ENCODE measurements at places on chromosomes 13 and 19.
A peak's percentile ranks its signal among the peaks of the same experiment; 100 is the strongest.

GRCh38 chr13:91278888-91279287 lies 68.6 kb upstream of the MIR17HG start:
- DNase-seq: no peak

DNA sequence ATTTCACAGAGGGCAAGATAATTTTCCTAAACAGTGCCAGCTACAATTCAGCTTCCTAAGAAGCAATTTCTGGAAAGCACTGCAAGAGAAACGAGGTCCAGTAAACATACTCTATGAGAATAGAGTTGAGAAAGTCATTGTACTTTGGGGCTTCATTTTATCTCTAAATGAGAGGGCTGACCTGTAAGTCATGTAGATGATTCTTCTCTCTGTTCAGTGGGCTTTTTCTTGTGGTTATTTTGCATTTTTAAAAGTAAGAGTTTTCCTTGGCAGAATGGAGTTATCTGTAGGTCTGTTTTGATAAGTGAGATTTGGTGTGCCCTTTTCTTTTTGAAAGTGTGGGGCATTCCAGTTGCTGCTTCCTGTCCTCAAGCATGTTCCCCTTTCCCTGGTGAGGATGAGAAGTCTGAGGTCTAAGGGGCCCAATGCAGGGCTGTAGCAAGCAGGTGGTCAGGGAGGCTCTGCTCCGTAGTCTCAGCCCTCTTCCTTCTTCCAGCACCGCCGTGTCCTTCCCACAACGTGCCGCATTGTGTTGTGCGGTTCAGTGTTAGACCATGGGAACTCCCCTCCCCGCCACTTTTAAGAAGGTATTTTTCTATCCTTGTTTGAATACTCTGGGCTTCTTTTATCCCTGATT lies 86.3 kb downstream of the ARHGEF7 start:
- peak; percentile 39 for DNase-seq

GRCh38 chr19:10643968-10644259 lies 10.2 kb upstream of the ILF3 start:
- no peak for DNase-seq

DNA sequence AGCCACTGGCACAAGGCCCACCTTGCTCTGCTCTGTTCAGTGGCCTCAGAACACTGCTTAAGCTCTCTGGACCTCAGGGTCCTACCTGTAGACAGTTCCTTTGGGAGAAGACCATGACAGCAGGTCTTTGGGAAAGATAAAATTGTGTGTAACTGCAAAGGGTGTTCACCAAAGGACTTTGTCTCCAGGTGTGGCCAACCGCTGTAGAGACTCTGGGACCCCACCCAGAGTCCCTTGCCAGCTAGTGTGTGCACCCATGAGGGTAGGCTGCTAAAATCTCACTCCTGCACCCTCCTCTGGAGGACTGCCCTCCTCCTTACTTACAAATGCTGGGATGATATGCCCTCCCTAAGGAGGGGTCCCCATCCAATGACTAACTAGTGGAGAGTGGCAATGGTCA lies 211.2 kb downstream of the TSHZ3 start:
- DNase-seq: no peak

GRCh38 chr19:2659856-2660432 lies 42.5 kb downstream of the GNG7 start:
- DNase-seq: no peak

GRCh38 chr19:14510311-14511228 lies 7.6 kb downstream of the DNAJB1 start:
- DNase-seq: peak; percentile 53

- no peak for DNase-seq
Measured at GRCh38 chr13:20221772-20222171, 10.3 kb downstream of the GJB6 start.

GRCh38 chr13:83732755-83733154 lies 149.5 kb downstream of the SLITRK1 start:
- DNase-seq: no peak

- DNase-seq: peak; percentile 31
Measured at GRCh38 chr13:99404005-99404755, 97.0 kb upstream of the GPR183 start.

DNA sequence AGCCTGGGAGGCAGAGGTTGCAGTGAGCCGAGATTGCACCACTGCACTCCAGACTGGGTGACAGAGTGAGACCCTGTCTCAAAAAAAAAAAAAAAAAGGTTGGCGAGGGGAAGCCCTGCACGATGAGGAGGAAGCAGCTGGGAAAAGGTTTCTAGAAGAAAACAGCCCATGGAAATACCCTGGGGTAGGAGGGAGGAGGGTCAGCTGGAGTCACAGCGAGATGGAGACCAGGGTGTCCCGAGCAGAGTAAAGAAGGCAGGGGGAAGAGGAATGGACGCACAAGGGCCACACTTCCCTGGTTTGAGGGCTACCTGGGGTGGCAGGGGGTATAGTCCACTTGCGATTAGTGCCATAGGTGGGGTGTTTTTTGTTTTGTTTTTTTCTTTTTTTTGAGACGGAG lies 6.4 kb downstream of the KANK3 start:
- no peak for DNase-seq

DNA sequence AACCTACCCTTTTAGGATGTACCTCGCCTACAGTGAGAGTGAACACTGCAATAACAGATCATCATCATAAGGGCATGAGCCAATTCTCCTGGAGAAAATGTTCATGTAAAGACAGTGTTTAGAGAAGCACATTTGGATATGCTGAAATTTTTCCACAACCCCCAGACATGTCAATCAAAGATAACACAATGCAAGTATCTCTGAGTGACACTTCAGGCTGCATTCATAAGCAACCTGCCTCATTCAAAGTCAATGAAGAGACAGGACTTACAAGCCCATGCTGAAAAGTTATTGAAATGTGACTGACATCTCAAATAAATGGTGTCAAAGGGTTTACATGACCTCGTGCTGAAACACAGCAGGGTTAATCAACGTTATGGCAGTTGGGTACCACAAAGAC lies 102.0 kb downstream of the PCDH9 start:
- no peak for DNase-seq

GRCh38 chr13:109990296-109990695 lies 203.9 kb upstream of the IRS2 start:
- no peak for DNase-seq

GRCh38 chr13:77696006-77696878 lies 1.2 kb upstream of the SLAIN1 start:
- DNase-seq: no peak

- DNase-seq: no peak
Measured at GRCh38 chr13:93289842-93290241, 63.2 kb downstream of the GPC6 start.

- peak; percentile 62 for DNase-seq
Measured at GRCh38 chr19:42250666-42251531, 4.0 kb downstream of the ERF start.

GRCh38 chr13:71634602-71635443 lies 232.2 kb downstream of the DACH1 start:
- no peak for DNase-seq

GRCh38 chr19:21269813-21270212 lies 59.4 kb downstream of the ZNF708 start:
- no peak for DNase-seq

GRCh38 chr19:33288666-33289065 lies 13.7 kb downstream of the CEBPA start:
- DNase-seq: no peak

- no peak for DNase-seq
Measured at GRCh38 chr19:2288338-2288817, 6.4 kb upstream of the PEAK3 start.

- no peak for DNase-seq
Measured at GRCh38 chr19:19487077-19487949, 28.0 kb downstream of the TSSK6 start.

DNA sequence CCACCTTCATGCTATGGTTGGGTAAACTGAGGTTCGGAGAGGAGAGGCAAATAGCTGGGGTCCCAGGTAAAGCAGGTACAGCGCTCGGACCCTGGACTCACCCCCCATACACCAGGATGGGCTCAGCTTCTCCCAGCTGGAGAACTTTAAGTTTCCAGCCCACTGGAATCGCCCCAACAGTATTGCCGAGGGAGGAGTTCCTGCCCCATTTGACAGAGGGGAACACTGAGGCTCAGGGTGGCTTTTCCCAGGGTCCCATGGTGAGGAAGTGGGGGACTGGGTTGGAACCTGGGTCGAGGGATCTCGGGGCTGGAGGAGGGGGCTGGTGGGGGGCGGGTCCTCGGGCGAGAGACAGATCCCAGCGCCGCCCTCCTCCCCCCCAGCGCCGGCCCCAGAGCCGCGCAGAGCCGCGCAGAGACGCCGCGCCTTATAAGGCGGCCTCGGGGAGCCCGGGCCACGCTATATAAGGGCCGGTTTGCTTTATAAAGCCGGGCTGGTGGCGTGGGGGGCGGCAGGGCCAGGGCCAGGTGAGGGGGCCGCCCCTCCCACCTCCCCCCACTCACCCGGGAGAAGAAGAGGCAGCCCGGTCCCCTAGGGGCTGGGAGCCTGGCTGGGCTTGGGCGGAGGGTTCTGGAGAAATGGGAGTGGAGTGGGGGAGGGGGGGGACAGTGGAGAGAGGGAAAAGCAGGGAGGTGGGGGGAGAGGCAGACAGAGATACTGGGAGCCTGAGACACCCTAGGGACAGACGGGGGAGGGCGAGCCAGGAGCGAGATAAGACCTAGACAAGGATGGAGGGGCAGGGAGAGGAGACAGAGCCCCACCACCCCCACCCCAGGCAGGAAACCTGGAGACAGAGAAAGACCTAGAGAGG lies 1.1 kb downstream of the CNN1 start:
- DNase-seq: no peak

GRCh38 chr13:40440990-40441820 lies 225.2 kb downstream of the FOXO1 start:
- DNase-seq: no peak

- DNase-seq: no peak
Measured at GRCh38 chr19:29378543-29379080, 147.2 kb upstream of the VSTM2B start.

DNA sequence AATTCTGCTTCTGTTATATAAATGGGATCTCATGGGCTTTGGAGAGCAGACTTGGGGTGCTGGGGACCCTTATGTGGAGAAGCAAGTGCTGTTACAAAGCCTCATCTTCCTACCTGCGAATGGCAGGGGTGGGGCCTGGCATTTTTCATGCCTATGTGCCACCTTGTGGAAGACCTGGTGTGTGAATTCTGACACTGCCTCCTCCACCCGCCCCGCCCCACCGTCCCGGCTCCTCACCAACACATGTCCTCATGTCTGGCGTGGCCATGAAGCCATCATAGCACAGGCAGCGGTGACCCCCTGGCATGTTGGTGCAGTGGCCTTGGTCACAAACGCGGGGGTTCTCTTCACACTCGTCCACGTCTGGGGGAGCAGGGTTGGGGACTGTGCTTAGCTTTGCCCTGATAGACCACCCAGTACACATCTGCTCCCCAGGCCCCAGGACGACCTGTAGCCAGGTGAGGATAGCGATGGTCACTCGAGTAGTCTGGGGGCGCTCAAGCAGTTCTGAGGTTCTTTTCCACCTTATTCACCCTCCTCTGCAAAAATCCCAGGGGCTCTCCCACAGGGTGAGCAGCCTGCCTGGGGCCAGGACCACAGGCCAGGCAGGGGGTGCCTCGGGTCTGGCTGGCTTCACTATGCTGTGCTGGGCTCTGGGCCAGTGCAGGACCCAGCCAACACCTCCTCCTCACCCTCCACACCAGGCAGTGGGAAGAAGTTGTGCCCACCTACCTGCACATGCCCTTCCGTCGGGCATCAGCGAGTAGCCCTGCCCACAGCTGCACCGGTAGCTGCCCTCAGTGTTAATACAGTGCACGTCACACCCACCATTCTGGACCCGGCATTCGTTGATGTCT lies 32.7 kb downstream of the FBN3 start:
- DNase-seq: peak; percentile 25

GRCh38 chr13:88217883-88218282 lies 546.7 kb downstream of the SLITRK5 start:
- DNase-seq: no peak

DNA sequence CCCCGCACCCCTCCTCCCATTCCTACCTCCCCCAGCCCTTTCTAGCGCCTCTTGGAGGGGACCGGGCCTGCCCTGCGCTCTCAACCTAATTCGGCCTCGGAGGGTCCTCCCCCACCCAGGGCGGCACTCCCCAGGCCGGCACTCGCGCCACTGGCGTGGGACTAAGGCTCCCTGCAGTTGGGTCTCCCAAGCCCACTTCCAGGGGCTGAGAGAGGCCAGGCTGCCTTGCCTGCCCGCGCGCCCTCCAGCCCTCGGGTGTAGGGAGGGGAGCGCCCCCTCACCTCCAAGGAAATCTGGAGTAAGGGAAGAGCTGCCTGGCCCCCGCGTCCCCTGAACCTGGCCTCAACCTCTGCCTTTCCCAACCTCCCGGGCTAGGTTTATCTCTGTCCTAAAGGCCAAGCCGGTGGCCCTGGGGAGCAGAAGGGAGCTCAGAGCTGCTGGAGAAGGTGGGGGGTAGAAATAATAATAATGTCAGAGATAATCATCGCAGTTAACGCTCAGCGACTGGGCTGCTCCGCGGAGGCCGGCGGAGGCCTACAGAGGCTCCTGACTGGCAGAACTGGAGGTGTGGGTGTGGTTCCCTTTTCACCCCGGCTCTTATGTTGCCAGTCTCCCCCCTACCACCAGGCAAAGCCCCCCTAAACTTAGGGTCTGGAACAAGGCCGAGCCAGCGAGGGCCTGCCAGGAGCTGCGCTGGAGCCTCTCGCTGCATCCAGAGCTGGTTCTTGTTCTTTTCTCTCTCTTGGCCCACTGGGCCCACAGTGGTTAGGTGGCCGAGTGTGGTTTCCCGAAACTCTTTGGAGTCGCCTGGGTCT lies 9.6 kb downstream of the ZIC2 start:
- no peak for DNase-seq

GRCh38 chr19:31545777-31546176 lies 196.5 kb upstream of the TSHZ3 start:
- DNase-seq: no peak

GRCh38 chr13:45228002-45228401 lies 27.2 kb upstream of the KCTD4 start:
- no peak for DNase-seq

DNA sequence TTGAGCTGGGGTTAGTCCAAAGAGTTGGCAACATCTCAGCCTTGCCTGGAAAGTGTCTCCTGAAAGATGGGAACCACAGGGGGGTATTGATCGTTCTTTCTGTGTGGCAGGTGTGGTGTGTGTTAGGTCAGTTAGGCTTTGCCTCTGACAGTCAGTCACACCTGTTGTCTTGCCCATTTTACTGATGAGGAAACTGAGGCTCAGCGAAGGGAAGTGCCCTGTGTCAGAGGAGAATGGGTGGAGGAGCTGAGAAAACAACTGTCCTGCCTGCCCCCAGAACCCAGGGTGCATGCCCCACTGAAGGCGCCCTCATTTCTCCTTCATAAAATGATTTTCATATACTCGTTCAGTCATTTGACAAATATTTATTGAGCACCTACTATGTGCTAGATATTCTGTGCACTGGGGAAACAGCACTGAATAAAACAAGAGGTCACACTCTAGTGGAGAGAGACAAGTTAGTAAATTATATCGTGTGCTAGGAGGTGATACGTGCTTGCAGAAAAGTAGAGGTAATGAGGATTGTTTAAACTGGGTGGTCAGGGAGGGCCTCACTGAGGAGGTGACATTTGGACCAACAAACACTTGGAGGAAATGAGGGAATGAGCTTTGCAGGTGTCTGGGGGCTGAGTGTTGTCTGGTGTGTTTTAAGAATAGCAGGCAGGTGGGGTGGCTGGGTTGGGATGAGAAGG lies 1.6 kb downstream of the FXYD5 start:
- DNase-seq: no peak
